Choroid plexus epithelial cell (primary cell): ENCODE measurements at places on chromosomes 7 and 10.
A peak's percentile ranks its signal among the peaks of the same experiment; 100 is the strongest.

DNA sequence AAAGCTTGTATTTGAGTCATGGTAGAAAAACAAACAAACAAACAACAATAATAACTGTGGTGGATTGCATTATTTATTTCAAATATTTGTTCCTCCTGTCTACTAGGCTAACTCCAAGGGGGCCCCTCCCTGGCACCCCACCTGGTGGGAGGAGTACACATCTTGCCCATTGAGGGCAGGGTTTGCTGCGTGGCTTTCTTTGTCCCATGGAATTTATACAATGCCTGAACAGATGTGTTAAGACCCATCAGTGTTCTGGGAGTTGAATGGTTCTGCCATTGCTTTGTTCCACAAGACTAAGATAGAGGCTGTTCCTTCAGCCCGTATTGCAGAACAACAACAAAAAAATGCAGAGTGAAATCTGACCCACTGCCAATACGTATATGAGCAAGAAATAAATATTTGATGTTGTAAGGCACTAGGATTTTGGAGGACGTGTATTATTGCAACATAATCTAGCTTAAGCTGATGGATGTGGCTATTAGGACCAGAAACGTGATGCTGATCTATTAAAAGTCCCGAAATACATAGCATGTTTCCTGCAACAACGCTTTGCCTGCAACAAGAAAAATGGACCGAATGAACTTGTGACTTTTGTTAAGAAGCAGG lies 119.1 kb upstream of the JCAD start:
- peak; percentile 93 for DNase-seq

GRCh38 chr10:106338486-106338885 lies 826.0 kb downstream of the SORCS1 start:
- peak; percentile 44 for DNase-seq

GRCh38 chr10:116771101-116771958 lies 29.0 kb upstream of the HSPA12A start:
- DNase-seq = peak; percentile 81

DNA sequence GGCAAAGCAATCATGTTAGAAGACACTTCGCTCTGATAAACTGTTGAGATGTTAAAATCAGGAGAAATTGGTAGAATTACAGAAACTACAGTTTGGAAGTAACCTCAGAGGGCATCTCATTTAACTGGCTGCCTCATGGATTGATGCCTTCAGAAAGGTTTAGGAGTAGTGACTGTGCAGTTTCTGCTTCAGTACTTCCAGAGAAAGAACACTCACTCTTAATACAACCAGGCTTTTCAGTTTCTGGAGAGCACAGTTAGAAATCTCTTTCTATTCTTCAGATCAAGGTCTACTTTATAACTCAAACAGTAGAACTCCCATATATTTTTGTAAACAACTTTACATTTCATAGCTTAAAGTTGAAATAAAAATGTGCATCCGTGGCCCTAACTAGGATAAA lies 1358.9 kb upstream of the LRRTM3 start:
- no peak for DNase-seq

GRCh38 chr7:156438011-156438410 lies 202.6 kb upstream of the RNF32 start:
- no peak for DNase-seq

- no peak for DNase-seq
Observed at GRCh38 chr7:158716802-158717201, 12.2 kb upstream of the NCAPG2 start.

DNA sequence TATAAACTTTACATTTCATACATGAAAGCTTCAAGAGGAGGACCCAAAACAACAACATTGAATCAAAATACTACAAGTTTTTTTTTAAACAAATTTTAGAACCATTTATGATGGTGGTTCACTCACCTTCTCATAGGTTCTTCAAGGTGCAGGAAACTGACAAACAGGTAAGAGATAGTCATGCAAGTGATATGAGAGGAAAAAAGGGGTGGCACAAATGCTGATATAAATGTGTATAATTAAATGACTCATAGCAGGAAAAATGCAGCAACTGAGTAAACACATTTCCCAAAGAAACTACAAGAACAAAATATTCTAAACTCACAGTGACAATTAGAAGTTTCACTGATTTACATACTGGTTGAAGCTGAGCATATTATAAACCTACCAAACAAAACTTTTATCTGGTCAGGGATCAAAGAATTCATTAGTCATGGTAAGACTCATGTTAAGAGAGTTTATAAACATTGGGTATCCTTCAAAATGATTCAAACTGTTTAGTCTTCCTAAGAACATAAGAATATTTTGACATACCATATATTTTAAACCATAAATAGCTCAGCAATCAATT lies 14.1 kb downstream of the ZWINT start:
- no peak for DNase-seq

DNA sequence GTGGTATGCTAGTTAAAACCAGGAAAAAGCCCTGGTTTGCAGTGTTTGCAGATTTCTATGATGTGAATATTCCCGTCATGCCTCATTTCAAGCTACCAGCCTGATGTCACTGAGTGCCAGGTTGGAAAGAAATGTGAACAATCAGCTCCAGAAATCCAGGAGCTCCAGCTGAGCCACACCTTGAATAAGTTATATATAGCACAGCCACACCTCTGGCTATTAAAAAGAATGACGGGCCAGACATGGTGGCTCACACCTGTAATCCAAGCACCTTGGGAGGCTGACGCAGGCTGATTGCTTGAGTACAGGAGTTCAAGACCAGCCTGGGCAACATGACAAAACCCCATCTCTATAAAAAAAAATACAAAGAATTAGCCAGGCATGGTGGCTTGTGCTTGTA lies 18.7 kb upstream of the SLF2 start:
- DNase-seq = no peak

GRCh38 chr7:24574386-24574785 lies 1.1 kb downstream of the PALS2 start:
- peak; percentile 39 for DNase-seq

GRCh38 chr10:33241351-33241750 lies 93.1 kb downstream of the NRP1 start:
- peak; percentile 60 for DNase-seq

DNA sequence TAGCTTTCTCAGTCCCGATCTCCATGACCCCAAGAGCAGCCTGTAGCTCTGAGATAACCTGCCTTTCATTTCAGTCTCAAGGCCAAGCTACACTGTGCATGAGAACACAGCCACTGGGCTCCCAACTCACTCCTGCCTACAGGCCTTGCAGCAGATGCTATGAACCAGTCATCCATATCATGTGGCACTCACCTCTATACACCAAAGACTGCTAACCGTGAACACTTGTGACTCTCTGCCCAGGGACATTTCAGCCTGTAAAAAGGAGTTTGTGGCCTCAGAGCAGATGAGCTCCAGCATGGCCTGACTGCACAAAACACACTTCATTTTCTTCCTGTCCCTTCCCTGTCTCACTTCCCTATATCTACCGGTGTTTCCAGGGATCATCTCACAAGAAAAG lies 56.9 kb upstream of the NPY start:
- DNase-seq = no peak

- DNase-seq = no peak
Observed at GRCh38 chr10:791639-792038, 102.2 kb upstream of the DIP2C start.
